ENCODE measurements at places on chromosomes 3 and 15.

DNA sequence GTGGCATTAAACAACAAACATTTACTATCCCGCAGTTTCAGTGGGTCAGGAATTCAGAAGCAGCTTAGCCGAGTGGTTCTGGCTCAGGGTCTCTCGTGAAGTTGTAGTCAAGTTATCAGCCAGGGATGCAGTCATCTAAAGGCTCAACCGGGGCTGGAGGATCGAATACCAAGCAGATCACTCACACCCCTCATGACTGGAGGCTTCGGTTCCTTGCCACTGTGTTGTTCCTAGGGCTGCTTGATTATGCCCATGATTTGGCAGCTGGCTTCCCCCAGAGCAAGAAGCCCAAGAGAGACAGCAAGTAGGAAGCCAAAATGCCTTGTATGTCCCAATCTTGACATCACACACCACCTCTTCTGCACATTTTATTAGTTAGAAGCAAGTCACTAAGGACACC, 33.9 kb upstream of the CDCP1 start:
- DNase-seq, result no peak

DNA sequence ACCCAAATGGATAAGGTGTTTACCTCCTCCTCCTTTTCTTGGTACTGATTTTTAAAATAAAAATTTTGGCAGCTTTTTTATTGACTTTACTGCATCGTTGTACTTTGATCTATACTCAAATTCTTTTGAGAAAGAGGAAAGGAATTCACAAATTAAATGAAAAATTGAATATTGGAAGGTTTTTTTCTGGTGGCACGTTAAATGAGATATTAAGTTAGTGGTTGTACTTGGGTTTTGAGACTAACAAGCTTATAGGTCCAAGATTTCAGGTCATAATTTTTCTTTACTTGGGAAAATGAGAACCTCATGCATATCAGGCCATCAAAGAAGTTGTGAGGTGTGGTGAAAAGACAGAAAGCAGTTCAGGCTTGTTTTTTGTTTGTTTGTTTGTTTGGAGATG, 14.1 kb downstream of the RPLP1 start:
- no peak for DNase-seq

DNA sequence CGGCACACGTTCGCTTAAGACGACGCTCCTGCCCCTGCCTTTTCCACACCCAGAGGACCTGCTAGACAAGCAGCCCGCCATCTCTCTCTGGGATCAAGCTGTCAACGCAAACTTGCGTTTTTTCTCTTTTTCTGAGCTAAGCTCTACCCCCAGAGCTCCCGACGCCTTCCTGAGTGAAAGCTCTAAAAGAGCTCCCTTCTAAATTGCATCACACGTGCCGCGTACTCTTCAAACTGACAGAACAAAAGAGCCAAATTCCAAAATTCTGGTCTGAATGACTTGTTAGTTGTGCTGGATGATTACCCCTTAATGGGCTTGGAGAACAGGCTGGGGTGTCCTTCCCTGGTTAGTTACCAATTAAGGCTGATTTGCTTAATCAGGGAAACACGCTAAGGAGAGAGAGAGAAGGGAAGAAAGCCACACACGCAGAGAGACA, 81.2 kb downstream of the MDFIC2 start:
- no peak for DNase-seq

DNA sequence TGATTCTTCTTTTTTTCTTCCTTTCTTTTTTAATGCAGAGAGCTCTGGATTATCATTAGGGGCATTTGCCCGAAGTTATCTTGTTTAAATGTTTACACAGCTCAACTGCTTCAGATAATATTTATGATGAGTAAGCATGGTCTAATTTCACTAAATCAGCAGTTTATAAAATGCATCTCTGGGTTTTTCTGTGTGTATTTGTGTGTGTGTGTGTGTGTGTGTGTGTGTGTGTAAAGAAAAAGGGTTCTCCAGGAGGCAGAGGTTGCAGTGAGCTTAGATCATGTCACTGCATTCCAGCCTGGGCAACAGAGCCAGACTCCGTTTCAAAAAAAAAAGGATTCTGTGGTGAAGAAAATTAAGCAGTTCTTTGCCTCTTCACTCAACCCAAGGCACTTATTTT, 25.9 kb upstream of the TNFSF10 start:
- no peak for DNase-seq

- DNase-seq, result no peak
Measured at GRCh38 chr15:77456746-77457145, 36.1 kb downstream of the HMG20A start.

- no peak for DNase-seq
Measured at GRCh38 chr15:70259640-70260508, 162.2 kb upstream of the TLE3 start.

DNA sequence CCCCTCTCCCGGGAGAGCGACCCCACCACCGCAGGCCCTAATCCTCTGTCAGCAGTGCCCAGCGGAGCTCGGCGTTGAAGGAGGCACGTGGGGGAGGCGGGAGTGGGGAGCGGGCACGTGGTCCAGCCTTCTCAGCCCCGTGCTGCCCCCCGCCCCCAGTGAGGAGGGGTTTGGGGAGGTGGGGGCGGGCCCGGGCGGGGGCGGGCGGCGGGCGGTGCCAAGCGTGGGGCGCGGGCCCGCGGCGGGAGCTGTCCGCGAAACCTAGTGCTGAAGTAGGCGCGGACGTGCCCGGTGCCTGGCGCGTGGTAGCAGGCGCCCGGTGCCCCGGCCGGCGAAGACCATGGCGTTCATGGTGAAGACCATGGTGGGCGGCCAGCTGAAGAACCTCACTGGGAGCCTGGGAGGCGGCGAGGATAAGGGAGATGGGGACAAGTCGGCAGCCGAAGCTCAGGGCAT, at the start of gene CPLX3:
TSS of gene CPLX3 (plus strand) at position 264 of the 456 bp plus-strand sequence. CDS start at position 341, 77 bp downstream.
- DNase-seq, result no peak

GRCh38 chr3:160168246-160168645, 57.0 kb upstream of the C3orf80 start:
- DNase-seq, result no peak

DNA sequence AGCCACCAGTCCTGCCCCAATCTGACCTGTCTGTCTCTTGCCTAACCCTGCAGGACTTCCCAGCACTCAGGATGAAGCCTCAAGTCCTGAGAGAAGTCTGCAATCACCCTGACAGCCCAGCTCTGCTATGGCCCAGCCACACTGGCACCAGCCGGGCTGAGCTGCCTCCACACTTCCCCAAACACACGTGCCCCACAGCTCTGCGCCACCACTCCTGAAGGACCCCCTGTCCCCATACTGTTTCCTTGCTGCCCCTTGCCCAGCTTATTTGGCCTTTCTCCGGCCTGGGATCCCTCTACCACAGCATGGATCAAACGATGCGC, 76.6 kb downstream of the TBC1D2B start:
- no peak for DNase-seq

GRCh38 chr3:152621967-152622810, 212.7 kb upstream of the P2RY1 start:
- DNase-seq, result no peak

DNA sequence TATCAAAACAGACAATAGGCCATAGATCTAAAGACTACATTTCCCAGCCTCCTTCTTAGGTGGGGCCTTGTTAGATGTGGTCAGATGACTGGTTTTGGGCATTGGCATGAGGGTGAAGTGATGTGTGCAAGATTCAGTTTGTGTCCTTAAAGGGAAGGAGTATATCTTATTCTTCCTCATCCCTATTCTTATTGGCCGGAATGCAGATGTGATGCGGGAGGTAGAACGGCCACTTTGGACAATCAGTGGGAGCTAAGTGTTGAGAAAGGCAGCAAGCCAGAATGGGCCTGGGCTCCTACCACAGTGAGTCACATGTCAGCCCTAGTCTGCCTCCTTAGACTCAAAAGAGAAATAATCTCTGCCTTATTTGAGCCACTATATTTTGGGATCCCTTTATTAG, 89.8 kb upstream of the MEX3B start:
- no peak for DNase-seq

- no peak for DNase-seq
Measured at GRCh38 chr3:74847093-74847492, 232.6 kb upstream of the CNTN3 start.

GRCh38 chr3:141104151-141104821, 53.1 kb downstream of the SPSB4 start:
- DNase-seq, result no peak

GRCh38 chr3:72345980-72346379, 502.3 kb downstream of the SHQ1 start:
- DNase-seq, result no peak

GRCh38 chr3:128040660-128041059, 11.6 kb upstream of the SEC61A1 start:
- DNase-seq, result no peak

DNA sequence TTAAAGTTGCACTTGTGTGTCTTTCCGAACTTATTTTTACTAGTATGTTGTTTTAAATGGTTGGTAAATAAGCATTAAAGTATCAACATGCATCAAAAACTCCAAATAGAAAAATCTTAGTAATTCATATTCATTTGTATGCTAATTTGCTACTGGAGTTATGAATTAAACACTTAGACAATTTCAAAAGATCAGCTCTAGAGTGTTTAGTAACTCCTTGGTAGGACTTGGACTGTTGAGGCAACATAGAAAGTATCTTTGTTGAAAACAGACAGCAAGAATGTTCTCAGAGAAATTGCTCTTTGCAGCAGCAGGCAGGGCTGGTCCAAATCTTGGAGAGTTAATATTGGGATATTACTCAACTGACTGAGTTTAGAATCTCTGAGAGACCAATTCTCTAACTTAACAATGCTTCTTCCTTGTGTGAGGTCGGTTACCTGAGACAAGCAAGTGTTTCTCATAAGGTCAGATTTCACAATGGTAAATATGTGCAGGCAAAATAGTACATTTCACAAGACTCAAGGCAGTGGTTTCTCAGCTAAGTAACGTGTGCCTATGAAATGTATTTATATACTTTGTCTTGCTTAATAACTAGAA, 147.8 kb upstream of the IL12A start:
- no peak for DNase-seq

- DNase-seq, result no peak
Measured at GRCh38 chr15:63054985-63055384, 12.4 kb downstream of the TPM1 start.

- DNase-seq, result no peak
Measured at GRCh38 chr3:151219056-151219455, 16.0 kb upstream of the GPR171 start.

DNA sequence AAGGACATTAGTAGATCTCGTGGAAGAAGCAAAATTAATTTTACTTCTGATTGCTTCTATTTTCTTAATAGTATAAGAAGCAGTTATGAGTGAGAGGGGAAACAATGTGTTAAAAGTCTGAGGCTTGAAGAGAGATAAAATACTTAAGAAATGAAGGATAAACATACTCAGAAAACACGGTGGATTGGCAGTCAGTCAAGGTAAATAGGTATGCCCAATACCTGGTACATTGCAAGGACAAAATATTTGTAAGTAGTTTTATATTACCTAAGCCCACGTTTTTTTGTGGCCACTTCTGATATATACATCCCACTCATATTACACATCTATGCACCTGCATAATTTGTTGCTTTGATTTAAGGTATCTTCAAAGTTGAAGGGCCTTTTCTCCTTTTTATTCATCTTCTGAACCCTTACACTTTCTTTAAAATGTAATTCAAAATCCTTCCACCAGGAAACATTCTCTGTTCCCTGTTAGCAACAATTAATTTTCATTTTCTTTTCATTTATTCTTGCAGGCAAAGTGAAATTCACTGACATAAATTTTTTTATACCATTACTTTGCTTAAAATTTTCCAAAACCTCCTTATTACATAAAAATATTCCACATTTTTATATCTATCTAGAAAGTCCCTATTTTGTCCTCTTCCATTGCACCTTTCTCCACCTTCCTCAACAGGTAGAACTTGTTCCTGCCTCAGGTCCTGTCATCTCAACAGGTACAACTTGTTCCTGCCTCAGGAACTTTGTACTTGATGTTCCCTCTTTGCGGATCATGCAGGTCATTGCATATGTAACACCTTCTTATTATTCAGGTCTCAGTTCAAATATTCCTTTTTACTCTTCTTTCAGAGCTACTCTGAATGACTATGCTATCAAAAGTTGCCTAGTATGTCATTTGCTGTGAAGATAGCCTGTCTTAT, 755.7 kb upstream of the ALCAM start:
- DNase-seq, result no peak

DNA sequence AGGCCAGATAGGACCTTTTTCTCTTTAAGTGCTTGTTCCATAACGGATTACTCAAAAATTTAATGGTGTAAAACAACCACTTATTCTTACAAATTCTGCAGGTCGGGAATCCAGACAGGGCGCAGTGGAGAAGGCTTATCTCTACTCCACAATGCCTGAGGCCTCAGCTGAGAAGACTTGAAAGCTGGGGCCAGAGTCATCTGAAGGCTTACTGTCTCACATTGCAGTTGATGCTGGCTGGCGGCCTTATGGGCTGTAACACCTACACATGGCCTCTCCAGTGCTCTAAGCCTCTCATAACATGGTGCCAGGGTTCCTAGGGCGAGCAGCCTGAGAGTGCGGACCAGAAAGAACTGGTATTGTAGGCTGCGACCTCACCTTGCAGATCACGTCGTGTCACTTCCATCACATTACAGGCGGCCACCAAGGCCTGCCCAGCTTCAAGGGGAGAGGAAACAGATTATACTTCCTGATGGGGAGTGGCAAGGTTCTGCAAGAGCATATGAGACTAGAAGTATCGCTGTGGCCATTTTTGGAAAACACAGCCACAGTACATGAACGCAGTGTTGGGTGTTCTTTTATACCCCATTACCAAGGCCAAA, 32.4 kb downstream of the CMTM7 start:
- no peak for DNase-seq

DNA sequence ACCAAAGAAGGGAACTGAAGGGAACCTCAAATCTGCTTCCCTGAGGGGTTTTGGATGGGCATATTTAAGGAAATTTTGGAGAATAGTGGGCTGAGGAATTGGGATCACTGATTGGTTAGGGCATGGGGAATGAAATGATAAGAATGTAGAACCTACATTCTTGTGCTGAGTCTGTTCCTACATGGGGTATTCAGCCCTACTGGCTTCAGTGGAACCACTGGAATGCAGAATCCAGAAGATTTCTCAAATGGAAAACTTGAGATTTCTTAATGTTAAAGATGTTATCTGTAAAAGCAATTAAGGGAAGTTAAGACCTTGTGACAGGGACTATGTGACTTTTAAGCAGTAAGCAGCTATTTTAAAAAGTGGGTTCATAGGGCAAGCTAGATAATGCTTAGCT, 1062.4 kb downstream of the AGBL1 start:
- DNase-seq, result no peak

DNA sequence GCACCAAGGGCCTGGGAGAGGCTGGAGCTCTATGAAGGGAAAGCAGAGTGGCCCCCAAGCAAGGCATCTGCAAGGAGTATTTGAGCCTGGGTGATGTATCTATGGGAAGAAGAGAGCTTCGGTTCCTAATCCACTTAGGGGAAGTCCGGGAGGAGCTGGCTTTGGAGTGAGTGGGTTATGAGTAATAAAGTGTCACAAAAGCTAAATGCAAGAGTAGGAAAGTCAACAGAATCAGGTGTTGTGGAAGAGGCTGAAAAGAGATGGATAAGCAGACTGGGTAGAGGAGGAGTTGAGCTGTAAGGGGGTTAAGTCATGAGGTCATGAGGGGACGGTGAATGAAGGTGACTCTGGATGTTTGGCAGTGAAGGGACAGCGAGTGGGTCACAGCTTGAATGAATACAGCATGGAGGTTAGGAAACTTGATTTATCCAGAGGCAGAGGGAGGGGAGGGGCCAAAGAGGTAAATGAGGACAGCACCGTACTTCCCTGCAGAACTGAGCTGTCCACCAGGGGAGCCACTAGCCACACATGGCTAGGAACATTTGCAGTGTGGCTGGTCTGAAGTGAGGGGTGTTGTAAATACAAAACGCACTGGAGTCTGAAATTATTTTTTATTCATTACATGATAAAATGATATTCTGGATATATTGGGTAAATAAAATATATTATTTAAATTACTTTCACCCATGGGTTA, 83.3 kb downstream of the ADCY5 start:
- DNase-seq, result no peak
